Brain pericyte (primary cell): ENCODE measurements at places on chromosomes 2 and 18.

- no peak for DNase-seq
Observed at GRCh38 chr18:45081566-45082181, 401.0 kb downstream of the SETBP1 start.

DNA sequence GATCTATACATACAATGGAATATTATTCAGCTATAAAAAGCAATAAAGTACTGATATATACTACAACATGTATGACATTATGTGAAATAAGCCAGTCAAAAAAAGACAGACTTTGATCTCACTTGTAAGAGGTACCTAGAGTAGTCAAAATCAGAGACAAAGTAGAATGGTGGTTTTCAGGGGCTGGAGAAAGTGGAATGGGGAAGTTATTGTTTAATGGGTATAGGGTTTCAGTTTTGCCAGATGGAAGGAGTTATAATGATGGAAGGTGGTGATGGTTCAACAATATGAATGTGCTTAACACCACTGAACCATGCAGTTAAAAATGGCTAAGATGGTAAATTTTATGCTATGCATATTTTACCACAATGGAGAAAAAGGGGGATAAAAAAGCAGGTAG, 6.3 kb downstream of the COBLL1 start:
- no peak for DNase-seq

GRCh38 chr2:985317-985898, 34.8 kb downstream of the SNTG2 start:
- no peak for DNase-seq

DNA sequence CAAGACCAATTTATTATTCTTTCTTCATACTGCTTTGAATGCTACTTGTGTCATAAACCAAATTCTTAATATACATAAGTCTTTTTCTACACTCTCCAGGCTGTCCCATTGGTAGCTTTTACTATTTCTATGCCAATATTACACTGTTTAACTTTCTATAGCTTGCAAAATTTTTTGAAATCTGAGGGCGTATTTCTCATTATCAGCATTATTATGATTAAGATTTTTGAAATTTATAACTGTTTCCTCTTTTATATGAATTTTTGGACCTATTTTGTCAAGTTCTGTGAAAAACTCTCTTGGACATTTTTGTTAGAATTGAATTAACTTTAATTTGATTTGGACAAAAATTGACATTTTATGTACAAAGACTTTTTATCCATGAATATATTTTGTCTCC, 98.6 kb downstream of the GFPT1 start:
- DNase-seq = no peak

GRCh38 chr2:127576433-127577207, 41.1 kb downstream of the MYO7B start:
- no peak for DNase-seq

- DNase-seq = no peak
Observed at GRCh38 chr2:222797261-222797660, 63.6 kb upstream of the ACSL3 start.

GRCh38 chr2:214843823-214844222, 34.3 kb upstream of the BARD1 start:
- DNase-seq = no peak

- DNase-seq = peak; percentile 4
Observed at GRCh38 chr2:170409164-170409535, 231.2 kb downstream of the MYO3B start.
